ENCODE measurements at places on chromosomes 11 and 22.

GRCh38 chr11:27427183-27427980, 45.2 kb downstream of the LGR4 start:
- DNase-seq, result no peak

DNA sequence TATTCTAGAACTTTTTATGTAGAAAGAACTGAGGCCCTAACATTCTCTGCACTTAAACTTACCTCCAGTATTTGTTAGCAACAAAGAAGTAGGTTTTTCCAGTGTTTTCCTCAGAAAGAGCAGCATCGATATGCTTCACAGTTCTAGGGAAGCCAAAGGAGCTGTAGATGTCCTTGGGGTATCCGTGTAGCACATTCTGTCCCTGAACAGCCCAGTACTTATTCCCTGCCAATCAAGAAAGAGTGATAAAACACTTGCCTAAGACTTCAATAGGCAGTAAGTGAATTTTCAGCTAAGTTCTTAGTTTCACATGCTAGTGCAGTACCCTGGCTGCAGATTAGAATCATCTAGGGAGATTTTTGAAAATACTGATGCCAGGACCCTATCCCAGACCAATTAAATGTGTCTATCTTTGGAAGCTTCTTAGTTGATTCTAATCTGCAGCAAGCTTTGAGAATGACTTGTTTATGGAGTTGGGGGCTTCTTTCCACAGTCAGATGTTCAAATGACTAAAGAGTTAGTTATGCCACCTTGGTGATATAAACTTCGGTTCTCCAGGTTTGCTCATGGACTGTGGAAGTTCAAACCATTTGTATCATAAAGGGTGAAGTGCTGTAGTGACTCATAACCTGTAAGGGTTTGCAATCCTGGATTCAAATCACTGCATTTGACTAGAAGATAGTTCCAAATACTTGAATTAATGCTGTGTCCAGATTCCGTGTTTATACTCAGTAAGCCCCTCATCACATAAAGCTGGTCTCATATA, 6.5 kb downstream of the MMP1 start:
- no peak for DNase-seq

- DNase-seq, result no peak
Measured at GRCh38 chr11:115085461-115086210, 407.3 kb downstream of the NXPE2 start.

DNA sequence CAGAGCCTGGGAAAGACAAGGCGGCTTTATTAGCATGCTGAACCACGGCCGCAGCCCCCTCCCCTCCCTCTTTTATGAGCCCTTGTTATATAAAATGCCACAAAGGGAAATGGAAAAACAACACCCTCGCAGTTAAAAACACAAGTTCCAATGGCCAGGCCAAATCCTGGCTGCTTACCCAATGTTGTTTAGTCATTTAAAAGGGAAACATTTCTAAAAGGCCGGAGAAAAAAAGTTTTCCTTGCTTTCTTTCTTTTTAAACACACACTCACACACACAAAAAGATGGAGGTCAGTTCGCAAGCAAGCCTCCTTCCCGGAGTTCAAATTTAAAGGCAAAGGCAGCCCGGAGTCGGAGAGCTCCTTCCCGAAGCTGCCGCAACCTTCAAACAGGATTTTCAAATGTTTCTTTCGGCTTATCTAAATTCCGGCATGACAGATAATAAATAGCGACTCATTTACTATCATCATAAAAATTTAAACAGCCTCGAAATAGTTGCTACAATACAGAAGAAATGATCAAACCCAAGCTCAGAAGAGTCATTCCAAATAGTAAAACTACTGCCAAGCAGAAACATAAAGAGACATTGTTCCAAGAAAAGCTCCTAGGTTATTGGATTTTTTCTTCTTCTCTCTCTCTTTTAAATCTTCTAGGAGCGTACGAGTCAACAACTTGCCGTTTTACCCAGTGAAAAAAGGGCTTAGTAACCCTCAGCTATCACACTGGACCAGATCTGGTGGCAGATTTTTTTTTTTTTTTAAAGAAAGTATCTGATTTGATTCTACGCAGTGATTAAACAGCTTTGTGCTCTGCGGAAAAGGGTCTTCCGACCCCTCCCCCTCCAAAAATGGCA, 3.5 kb downstream of the PHF21B start:
- no peak for DNase-seq

GRCh38 chr11:849104-849824, 6.6 kb downstream of the TSPAN4 start:
- DNase-seq, result no peak

DNA sequence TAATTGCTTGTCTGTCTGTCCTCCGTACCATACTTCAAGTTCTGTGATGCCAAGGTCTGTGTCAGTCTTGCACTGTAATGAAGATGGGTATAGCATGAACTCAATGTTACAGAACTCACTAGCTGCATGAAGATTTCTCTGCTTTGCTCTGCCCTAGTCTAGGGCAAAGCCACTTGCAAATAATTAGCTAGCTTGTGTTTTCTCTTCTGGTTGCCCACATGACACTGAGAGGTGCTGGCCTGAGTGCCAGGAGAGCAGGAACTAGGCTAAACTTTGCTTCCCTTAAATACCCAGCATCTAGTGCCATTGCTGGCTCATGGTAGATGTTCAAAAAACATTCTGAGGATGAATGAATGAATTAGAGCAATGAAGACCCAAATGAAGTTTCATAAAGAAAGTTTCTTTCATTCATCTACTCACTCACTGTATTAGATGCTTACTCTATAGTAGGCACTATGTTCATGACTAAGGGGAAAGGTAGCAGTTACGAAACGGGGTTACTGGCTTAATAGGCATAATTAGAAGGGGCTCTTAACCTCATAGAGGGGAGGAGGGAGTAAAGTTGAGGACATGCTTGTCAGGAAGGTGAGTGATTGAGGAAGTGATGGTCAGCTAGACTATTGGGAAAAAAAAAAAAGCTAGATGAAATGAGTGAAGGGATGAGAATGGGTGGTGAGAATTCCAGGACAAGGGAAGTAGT, 4.4 kb upstream of the ENDOD1 start:
- no peak for DNase-seq

- DNase-seq, result no peak
Measured at GRCh38 chr11:8739309-8739793, 56.8 kb downstream of the RPL27A start.

DNA sequence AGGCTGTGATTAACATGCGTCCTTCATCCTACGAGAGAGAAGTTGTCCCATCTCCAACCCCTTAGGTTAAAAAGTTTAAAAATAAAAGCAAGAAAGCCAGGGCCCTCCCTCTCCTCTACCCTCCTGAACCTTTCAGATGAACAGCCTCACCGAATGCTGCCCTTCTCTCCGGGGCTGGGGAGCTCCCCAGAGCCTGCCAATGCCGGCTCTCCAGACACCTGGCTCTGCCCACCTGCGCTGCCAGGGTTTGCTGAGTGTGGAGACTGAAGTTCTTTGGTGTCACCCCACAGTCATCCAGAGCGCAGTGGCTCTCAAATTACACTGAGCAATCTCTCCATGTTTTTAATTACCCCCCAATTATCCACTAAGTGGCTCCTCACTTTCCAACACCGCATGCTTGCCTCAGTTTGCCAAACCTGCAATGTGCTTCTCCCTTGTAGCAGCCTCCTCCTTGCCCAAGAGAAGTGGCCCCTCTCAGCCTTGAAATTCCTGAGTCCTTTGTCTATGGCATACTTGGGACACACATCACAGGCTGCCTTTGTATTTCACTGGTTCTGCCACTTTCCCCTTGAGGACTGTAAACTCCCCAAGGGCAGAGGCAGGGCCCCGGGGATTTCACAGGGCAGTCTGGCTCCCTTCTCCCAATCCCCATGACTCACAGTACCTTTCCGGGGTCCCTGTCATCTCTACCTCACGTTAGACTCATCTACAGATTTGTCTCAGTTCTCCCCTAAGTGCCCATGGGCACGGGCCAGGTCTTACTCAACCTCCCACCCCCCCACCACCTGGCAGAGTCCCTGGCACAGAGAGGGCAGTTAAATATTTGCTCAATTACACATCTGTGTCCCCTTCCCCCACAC, 2.0 kb downstream of the MYH9 start:
- no peak for DNase-seq

DNA sequence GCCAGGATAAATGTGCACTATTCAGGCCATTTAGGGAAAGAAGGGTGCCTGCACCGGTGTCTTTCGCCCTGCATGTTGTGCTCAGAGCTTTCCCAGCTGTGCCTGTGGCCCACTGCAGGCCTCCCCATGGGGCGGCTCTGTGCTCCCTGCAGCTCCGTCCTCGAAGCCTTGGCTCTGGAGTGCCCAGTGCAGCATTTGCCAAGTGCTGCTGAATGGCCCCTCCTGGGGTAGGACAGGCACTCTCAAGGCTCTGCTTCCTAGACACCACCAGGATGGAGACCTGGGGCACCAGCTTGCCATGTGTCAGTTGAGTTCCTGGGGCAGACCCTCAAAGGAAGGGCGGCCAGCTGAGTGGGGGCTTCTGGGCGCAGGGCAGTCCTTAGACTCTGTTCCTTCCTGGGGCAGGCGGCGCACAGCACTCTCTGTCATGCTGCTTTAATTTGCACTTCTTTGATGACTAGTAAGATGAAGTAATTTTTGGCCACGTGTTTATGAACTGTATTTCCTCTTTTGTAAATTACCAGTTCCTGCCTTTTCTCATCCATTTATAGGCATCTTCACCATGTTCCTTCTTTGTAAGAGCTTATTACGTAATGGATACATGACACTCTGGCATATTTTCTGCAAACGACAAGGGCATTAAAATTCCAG, 32.1 kb upstream of the GNB1L start:
- DNase-seq, result no peak

- DNase-seq, result no peak
Measured at GRCh38 chr11:119210050-119210449, 3.9 kb downstream of the CBL start.

GRCh38 chr11:134527382-134528243, 115.6 kb upstream of the B3GAT1 start:
- no peak for DNase-seq

GRCh38 chr22:25623310-25623734, 58.8 kb downstream of the GRK3 start:
- no peak for DNase-seq

DNA sequence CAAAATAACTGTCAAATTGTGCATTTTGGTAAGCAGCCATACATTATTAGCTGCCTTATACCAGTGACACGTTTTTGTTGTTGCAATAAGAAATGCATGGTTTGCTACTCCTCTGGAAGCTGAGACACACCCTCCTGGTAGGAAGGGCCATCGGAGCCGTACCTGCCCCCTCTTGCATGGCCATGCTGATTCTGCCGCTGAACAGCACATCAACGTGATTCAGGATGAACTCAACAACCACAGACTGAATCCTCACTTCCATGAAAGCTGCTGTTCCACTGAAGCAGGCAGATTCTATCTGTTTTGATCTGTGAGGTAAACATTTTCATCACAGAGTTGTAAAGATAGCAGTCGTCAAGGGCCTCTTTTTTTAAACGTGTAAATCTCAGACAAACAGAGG, 38.6 kb upstream of the TP53AIP1 start:
- no peak for DNase-seq

- no peak for DNase-seq
Measured at GRCh38 chr11:113629562-113629961, 76.5 kb downstream of the TMPRSS5 start.

DNA sequence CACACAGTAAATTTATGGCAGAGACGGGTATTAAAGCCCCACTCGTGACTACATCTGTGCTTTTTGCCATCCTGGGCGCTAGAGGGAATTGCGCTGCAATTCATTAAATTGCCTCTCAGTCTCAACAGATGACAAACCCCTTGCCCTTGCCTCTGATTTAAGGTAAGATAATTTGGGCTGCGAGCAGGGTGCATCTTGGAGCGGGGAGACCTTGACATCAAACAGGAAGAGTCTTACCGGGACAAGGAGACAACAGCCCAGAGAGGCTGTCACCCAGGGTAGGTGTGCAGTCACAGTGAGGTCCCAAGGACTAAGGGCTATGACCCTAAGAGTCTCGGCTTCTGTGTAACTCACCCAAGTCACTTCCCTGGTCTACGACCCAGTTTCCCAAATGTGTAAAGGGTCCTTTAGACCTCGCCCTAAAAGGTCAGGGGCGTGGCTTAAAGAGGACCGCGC, 449 bp upstream of the TOM1 start:
- no peak for DNase-seq

- DNase-seq, result peak; percentile 56
Measured at GRCh38 chr11:67351275-67352005, 1.9 kb downstream of the POLD4 start.

GRCh38 chr11:62411524-62411923, 7.3 kb upstream of the SCGB1A1 start:
- DNase-seq, result no peak

DNA sequence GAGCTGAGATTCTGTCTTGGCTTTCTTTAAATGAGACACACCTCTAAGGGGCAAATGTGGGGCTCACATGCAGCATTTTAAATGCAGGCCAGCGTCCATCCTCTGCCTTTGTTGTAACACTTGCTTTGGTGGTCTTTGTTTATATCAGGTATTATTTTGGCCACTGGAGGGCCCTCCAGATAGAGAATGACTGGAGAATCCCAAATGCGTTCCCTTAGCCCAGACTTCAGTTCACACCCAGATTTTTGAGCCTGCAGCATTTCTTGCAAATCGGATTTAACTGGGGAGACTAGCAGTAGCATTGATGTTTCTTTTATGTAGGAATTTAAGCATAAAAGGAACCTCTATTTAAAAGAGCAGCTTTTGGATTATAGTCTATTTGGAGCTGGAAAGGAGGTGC, 200.2 kb upstream of the SORL1-AS1 start:
- no peak for DNase-seq

GRCh38 chr11:16806791-16807190, 68.3 kb downstream of the C11orf58 start:
- DNase-seq, result no peak

- no peak for DNase-seq
Measured at GRCh38 chr22:34808618-34809017, 257.3 kb upstream of the ISX start.

- no peak for DNase-seq
Measured at GRCh38 chr22:37552524-37553163, 7.6 kb upstream of the CDC42EP1 start.

DNA sequence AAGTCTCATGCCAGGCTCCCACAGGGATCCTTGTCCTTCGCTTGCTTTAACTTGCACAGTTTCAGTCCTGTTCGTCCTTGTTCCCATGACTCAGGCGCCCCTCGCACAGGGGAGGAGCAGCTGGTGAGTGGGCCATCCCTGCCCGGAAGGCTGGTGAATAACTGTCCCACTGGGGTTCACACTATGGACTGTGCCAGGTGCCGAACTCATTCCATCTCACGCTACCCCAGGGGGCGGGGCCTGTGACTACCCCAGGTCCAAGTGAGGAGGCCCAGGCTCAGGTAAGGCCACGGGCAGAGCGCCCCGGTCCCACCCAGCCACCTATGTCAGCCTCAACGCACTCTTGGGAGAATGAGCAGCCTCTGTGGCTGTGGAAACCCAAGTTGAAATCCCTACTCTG, 7.2 kb upstream of the CARD10 start:
- no peak for DNase-seq

All from stimulated activated CD4-positive, alpha-beta T cell treated with anti-CD3 and anti-CD28 coated beads, Interleukin-15, amount 100 ng/mL, for 1 hour (primary cell).